ENCODE measurements at places on chromosomes 2 and 18. TPM values are rescaled to one million over a fixed set of nuclear protein-coding genes. Genes with fewer than 3 reads are reported as not detected.

The FLACC1 gene
- not detected for total RNA-seq

The C1GALT1C1L gene
- total RNA-seq: 2.2 TPM

The TMEM163 gene
- 0.12 TPM for total RNA-seq

The TMEM17 gene
- 5.7 TPM for total RNA-seq

The NT5C1B gene
- not detected for total RNA-seq

The KLHL29 gene
- total RNA-seq: 4.0 TPM

The YIPF4 gene
- 53.5 TPM for total RNA-seq

The LRP2 gene
- 0.06 TPM for total RNA-seq

The CENPO gene
- total RNA-seq: 46.0 TPM

The NIFK gene
- total RNA-seq: 55.2 TPM

The CPO gene
- not detected for total RNA-seq

The ANKRD62 gene
- total RNA-seq: not detected

The PHLPP1 gene
- 7.1 TPM for total RNA-seq

The UCN gene
- total RNA-seq: 2.2 TPM

The EFR3B gene
- total RNA-seq: 17.9 TPM

The ANKRD53 gene
- 0.07 TPM for total RNA-seq

The COLEC11 gene
- 0.62 TPM for total RNA-seq

The TXNDC2 gene
- 0.38 TPM for total RNA-seq

The OSBPL6 gene
- total RNA-seq: 9.0 TPM

The KCNJ3 gene
- not detected for total RNA-seq

The MALL gene
- total RNA-seq: 158 TPM

The CYP27A1 gene
- total RNA-seq: 0.34 TPM

The PFN4 gene
- 1.1 TPM for total RNA-seq

The ERBB4 gene
- not detected for total RNA-seq

The HOXD12 gene
- not detected for total RNA-seq

The TWSG1 gene
- total RNA-seq: 20.5 TPM

The WDR43 gene
- total RNA-seq: 84.5 TPM

The GPR75 gene
- 1.5 TPM for total RNA-seq

The RPS27A gene
- 2,589 TPM for total RNA-seq

The HPCAL1 gene
- 114 TPM for total RNA-seq

The CCDC88A gene
- 22.8 TPM for total RNA-seq

The BOK gene
- 30.6 TPM for total RNA-seq

The AQP12B gene
- total RNA-seq: not detected

The MFF gene
- total RNA-seq: 119 TPM

The ESPNL gene
- 0.44 TPM for total RNA-seq

The ACMSD gene
- total RNA-seq: not detected

The ATOH8 gene
- total RNA-seq: 4.5 TPM

The CBLN2 gene
- 0.06 TPM for total RNA-seq

The COL5A2 gene
- total RNA-seq: 56.0 TPM

The UGT1A5 gene
- total RNA-seq: not detected

The HOXD13 gene
- 0.24 TPM for total RNA-seq

The CAVIN2 gene
- total RNA-seq: 11.9 TPM

The GNAL gene
- total RNA-seq: 7.8 TPM

The REG1B gene
- not detected for total RNA-seq

The CNGA3 gene
- total RNA-seq: not detected

The ATP8B1 gene
- 9.9 TPM for total RNA-seq

The GALNT14 gene
- total RNA-seq: 46.1 TPM

The SERPINB4 gene
- 0.16 TPM for total RNA-seq

The IDH1 gene
- total RNA-seq: 84.6 TPM

The CACNB4 gene
- 0.10 TPM for total RNA-seq

The SLC9A4 gene
- not detected for total RNA-seq

The ABHD3 gene
- total RNA-seq: 24.2 TPM

The AGAP1 gene
- 26.8 TPM for total RNA-seq

The FAM237A gene
- total RNA-seq: not detected

The ERICH2 gene
- not detected for total RNA-seq

The DNER gene
- 9.1 TPM for total RNA-seq

The THSD7B gene
- total RNA-seq: not detected
